ENCODE measurements at places on chromosomes 3 and 15. TPM values are rescaled to one million over a fixed set of nuclear protein-coding genes. Genes with fewer than 3 reads are reported as not detected.
A peak's percentile ranks its signal among the peaks of the same experiment; 100 is the strongest.

GRCh38 chr3:120177151-120177550 is 82.9 kb upstream of the GSK3B start:
- DNase-seq, result peak; percentile 74

DNA sequence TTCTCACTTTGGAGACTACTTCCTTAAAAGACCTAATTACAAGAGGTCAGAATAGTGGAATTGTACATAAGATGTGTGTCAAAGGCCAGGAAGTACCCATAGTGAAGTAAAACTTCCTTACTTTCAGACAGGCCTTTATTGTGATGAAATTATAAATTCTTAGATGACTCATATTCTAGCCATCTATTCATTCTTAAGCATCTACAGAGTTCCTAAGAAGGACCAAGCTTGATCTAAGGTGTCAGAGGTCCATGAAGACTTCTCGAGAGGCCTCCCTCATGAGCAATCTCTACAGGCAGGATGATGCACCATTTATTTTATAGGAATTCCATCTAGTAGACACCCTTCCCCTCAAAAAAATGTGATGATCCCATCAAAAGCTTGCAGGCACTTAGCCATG is 493.3 kb downstream of the MAGI1 start:
- no peak for DNase-seq

GRCh38 chr15:98952381-98952803 is 55.2 kb downstream of the PGPEP1L start:
- no peak for DNase-seq

DNA sequence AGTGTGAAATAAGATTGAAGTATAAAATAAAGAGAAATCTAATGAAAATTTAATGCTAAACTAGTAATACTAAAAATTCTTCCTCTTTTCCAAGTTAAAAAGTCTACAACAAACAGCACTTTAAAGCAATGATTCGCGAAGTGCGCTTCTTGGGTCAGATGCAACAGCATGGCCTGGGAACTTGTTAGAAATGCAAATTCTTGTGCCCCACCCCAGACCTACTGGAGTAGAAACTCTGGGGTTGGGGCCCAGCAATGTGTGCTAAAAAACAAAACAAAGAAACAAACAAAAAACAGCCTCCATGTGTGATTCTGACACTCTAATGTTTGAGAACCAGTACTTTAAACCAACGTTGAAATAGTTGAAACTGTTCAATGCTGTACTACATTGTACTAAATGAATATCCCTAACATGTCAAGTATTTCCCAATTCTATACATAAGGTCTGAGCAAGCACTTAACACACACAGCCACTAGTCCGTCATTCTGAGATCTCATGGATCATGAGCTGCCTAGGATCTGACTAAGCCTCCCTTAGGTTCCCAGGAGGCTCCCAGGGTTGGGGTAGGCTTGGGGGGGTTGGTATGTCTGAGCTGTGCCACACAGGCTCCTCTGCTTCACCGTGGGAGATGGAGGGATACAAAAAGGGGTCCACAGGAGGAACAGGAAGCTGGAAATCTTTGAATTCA is 6.1 kb downstream of the RASGRP1 start:
- no peak for DNase-seq

DNA sequence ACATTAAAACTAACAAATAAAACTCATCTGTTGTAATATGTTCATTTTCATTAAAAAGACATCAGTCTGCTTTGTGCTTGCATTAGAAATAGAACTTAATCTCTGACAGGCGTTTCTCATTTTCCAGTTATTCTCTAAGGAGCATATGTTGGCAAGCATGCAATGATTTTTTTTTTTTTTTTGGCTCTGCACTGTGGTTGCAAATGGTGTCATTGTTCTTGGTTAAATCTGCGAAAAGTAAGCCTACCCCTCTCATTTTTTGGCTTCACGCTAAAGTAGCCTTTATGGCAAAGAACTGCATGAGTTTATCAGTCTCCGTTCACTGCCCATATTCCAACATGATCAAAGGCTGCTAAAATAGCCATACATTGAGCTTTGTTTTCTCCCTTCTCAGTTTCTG is 403.2 kb downstream of the MECOM start:
- no peak for DNase-seq

- DNase-seq, result no peak
Observed at GRCh38 chr15:87490666-87491065, 765.9 kb downstream of the NTRK3 start.

GRCh38 chr15:39918688-39919385 is 1.2 kb downstream of the GPR176 start:
- DNase-seq, result peak; percentile 67

DNA sequence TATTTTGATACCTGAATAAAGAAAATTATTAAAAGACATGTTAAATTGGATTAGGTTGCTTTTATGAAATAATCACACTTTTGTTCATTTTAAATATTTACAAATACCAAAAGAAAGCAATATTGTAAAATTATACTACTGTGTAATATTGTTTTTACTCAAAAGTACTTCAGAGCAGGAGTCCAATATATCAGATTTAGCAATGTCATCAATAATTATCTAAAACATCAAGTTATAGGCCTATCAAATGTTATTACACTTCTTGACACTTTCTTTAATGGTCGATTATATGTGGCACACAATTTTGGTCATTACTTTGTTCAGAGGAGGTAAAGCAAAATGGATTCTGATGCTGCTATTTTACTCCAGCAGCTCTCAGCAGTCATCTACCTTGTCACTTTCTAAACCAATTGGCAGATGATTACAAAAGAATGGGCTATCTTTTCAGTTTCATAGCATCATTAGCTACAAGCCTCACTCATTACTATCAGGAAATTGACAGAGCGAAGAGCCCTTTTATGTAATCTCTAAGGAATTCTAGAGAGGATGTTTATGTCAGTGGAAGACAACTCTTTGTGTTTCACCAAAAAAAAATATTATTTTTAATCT is 318.6 kb downstream of the PLOD2 start:
- DNase-seq, result no peak

DNA sequence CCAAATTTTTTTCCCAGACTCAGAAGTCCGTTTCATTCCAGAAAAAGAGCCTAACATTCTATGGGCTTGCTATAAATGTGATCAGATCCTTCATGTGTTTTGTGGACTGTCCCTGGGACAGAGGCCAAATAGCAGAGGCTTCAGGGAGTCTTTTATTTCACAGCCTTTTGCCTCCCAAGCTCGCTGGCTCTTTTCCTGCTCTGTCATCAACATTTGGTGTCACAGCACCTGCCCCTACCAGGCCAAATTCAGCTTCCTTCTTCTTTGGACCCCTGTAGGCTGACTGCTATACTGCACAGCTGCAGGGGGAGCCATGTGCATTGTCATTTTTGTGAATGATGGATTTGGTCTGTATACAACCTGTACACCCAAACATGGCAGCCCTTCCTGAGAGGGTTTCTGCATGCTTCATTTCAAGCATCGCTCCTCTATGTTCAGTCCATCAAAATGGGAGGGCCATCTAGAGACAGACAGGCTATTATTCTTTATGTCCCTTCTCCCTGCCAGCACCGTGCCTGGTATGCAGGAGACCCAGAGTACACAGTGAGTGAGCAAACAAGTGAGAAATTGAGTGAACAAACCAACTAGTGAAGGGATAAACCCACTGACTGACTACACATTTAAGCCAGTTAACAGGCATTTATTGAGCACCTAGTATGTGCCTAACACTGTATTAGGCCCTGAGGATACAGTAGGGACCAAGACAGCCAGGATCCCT is 17.9 kb upstream of the RPP14 start:
- no peak for DNase-seq

DNA sequence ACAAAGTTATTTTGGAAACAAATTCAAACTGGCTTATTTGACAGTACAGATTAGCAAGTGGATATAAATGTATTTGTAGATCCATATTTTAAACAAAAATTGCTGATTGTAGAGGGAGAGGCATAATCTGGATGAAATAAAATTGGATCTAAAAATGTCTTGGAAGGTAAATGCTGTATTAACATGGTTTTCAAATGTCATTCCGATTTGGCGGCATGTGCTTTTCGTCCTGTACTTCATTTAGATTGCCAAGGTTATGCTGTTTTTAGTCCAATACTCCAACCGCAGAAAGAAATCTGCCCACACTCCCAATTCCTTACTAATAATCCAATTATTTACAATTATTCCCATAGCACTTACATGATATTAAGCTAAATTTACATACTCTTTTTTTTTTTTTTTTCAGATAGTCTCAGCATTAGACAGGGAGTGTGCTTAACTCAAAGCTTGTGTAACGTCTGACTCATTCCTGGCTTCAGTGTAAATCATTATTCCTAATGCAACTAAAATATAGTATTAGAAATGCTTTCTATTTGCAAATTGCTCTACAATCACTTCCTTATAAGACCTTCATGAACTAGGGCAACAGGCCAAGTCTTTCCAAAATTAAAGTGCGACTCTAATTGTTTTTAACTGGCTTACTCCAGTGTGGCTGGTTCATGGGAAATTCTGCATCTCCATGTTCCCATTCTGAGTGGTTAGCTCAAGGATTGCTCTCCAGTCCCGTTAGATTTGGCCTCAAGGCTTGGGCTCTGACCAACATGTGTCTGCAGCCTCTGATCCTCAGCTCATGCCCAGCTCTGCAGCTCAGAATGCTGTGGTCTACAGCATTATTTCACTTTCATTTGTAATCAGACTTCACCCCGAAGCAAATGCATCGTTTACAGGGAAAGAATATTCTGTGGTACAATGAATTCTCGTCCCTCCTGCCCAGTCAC is 103.9 kb downstream of the FBN1 start:
- no peak for DNase-seq

DNA sequence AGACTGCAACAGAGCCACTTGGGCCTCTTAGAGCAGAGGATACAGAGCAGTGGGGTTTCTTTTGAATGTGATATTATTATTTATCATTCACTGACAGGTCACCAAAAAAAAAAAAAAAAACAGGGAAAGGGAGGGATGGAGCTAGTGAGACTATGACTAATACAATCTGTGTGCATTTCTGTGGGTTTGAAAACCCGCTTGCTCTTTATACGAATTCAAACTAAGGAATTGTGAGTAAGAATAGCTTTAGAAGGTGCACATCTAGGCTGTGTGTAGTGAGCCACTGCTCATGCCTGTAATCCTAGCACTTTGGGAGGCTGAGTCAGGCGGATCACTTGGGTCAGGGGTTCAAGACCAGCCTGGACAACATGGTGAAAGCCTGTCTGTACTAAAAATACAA is 186.6 kb upstream of the MANF start:
- DNase-seq, result no peak

CHRNA3 gene
- 0.46 TPM for total RNA-seq

ACTRT3 gene
- total RNA-seq, result 3.8 TPM

ZNF501 gene
- total RNA-seq, result 6.9 TPM

CFAP91 gene
- total RNA-seq, result 3.3 TPM

SLC22A14 gene
- 0.58 TPM for total RNA-seq

TNFSF10 gene
- total RNA-seq, result 8.6 TPM

MST1R gene
- total RNA-seq, result 6.5 TPM

Measured in kidney epithelial cell (primary cell).